ENCODE measurements at places on chromosomes 2 and 18.
A peak's percentile ranks its signal among the peaks of the same experiment; 100 is the strongest.

- peak; percentile 71 for DNase-seq
Measured at GRCh38 chr2:45843136-45843535, 191.7 kb downstream of the PRKCE start.

- no peak for DNase-seq
Measured at GRCh38 chr2:28505361-28505760, 9.5 kb downstream of the PLB1 start.

- no peak for DNase-seq
Measured at GRCh38 chr18:33375829-33376228, 64.7 kb downstream of the CCDC178 start.

- no peak for DNase-seq
Measured at GRCh38 chr2:73925033-73925704, 1.5 kb upstream of the DGUOK start.

- no peak for DNase-seq
Measured at GRCh38 chr18:50614838-50615237, 55.0 kb downstream of the MAPK4 start.

DNA sequence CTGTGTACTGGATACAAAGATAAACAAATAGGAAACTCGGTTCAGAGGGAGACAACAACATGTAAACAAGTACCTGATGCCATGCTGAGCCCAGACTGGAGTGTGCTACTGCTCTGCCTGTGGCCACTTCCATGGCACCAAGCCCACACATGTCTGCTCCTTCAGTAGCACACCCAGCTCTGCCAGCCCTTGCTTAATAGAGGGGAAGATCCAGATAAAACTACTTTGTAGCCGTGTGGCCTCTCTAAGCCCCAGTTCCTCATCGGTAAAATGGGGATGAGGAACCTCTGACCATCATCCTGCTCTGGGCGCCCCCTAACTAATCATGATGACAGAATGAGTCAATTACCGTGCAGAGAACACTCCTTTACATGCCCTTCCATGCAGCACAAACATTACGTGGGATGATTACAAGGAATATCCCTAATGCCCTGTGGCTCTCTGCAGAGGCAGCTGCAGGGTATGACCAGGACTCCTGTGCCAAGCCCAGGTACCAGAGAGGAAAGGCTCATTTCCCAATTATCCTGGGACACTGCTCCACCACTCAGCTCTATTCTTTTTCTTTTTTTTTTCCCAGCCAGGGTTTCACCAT is 34.9 kb downstream of the DNMT3A start:
- DNase-seq, result no peak

DNA sequence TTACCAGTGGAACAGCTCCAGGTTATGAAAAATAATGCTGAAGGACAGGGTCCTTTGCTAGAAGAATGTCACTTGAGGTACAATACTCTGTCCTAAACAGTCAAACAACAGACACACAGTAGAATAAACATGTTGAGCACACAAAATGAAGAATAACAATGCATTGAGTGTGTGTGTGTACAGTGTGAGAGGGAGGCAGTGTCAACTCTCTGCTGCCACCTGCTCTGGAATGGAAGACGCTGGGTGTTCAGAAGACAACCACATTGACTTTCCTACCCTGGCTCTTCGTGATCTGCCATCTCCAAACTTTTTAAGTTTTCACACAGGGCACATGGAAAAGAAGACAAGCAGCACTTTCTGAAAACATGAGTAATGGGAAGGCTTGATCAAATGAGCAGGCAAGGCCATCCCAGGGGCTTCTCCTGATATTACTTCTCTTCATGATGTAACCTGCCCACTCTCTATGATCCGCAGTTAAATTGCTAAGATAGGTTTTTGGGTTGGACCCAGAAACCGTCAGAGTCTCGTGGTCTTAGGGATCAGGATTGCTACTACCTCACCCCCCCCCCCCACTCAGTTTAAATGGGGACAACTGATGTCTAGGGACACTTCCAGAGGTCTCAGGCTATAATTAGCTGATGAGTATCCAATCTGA is 533.2 kb upstream of the TNP1 start:
- no peak for DNase-seq

DNA sequence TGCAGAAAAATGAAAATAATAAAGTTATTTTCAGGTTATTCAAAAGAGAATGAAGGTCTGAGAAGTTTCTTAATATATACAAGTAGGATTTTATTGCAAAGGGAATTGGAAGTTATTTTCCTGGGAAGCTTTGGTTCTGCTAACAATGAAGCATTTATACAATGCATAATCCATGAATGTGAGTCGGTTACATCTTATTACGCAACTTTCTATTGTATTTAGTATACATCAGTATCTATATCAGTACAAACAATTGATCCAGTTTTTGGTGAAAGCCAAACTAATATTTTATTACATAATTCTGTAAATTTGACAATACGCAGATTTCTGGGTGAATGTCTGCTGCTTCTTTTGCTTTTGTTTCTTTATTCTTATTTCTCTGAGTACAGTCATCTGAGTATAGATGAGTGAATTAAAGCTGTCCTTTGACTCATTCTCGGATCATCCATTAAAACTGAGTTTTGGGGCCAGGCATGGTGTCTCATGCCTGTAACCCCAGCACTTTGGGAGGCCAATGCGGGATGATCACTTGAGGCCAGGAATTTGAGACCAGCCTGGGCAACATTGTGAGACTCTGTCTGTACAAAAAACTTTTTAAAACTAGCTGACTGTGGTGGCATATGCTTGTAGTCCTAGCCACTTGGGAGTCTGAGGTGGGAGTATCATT is 108.5 kb downstream of the SOCS6 start:
- no peak for DNase-seq

DNA sequence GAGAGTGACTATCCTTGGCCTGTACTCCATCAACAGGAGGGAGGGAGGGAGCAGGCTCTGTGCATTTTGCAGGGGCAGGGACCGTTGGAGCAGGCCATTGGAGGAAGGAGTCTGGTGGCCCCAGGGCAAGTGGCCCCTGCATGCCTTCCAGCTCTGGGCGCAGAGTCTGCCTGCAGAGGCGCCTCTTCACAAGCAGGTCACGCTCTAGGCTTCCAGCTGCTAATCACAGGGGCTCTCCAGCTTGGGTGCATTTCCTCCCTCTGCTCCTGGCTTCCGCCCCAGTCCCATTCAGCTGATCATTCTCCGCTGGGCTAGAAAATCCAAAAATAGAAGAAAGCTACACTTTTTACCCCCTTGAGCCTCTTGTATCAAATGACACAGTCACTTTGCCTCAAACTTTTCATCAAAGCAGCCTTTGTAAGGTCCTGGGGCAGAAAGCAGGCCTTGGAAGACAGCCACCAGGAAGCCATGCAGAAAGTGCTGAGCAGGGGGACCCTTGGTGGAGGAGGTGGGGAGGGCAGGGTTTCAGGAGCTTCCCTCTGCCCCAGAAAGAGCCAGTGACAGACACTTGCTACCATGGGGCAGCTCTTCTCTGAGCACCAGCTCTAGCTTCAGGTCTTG is 11.3 kb downstream of the TMEM247 start:
- peak; percentile 18 for DNase-seq

GRCh38 chr2:150866431-150866830 is 379.0 kb upstream of the RND3 start:
- no peak for DNase-seq

- no peak for DNase-seq
Measured at GRCh38 chr18:49123431-49123830, 172.7 kb upstream of the SMAD7 start.

DNA sequence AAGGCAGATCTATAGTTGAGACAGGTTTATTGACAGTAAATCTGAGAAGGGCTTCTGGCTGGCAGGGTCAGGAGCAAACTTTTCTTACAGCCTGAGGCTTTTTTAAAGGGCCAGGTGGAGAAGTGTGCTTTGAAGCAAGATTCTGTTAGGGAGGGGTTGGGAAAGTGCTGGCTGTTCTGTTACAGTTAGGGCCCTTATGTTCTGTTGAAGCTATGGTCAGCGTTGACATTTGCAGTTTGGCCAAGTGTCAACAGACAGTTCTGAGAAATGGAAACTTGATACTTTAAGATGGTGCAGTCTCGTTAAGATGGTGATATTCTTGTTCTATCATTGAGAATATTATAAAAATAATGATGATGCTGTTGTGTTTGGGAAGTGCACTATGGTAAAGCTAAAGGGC is 154.2 kb downstream of the RDH14 start:
- no peak for DNase-seq

DNA sequence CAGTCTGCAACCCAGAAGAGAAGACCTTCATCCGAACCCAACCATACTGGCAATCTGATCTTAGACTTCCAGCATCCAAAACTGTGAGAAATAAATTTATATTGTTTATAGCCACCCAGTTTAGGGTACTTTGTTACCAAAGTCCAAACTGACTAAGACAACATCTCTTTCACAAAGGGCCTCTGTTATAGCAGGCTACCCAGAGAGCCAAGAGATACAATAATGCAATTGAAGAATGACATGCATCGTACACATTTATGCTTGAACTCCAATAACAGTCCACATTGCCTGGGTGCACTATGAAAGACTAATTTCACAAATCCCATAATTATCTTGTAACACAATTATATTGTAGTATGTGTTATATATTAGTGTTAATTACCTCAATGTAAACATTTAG is 39.1 kb upstream of the ANKRD44 start:
- no peak for DNase-seq

DNA sequence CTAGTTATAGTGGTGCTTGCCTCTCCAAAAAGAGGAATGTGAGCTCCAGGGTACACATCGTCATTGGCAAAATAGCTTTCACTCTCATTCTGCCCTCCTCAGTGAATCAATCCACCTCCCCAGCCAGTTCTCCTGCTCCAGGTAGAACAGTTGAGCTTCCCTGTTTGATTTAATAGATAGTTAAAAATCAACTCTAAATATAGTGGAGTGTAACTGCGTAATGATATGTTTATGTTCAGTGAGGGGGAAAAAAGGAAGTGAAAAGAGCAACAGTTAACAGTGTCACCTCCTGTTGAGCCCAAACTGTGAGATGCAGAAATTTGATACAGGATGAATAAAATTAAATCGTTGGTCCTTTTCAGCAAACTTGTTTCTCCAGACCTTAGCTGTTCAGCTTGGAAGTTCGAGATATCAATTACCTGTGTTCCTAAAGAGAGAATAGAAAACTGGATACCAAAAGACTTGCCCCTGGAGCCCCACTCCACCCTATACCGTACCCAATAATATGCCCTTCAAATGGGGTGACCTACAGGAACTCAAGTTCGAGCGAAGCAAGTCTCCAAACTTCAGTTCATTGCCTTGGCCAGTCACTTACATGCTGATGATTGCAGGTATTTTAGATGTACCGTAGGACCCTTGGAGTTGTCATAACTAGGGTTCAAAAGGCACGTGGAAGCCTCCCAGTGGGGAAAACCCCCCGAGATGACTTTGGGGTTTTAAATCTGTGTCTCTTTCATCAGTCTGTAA is 708.4 kb downstream of the RNF144A start:
- no peak for DNase-seq

- DNase-seq, result no peak
Measured at GRCh38 chr2:36290306-36290856, 65.2 kb upstream of the CRIM1 start.

GRCh38 chr2:74682501-74682900 is 28.5 kb downstream of the SEMA4F start:
- no peak for DNase-seq

DNA sequence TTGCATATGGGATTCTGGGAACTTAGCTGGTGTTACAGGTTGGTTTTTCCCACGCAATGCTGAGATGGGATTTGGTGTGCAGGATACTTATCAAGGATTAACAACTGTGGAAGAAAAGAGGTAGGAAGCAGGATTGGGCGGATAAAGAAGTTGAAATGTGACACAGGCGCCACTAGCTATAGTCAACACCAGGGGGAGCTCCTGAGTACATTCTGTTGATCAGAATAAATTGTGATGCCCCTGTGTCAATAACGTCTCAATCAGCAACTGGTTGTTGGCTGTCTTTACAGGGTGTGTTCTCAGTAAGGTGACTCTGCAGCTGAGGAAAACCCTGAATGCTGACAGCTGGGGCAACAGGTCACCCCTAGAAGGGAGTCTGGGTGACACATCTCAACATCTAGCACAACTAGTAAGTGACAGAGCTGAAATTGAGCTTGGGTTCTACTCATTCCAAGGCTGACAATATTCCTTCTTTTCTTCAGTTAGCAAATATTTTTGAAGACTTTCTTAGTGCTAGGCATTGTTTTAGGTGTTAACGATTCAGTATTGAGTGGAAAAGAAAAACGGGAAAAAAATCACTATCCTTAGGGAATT is 143.0 kb downstream of the ARL6IP6 start:
- no peak for DNase-seq

GRCh38 chr2:240182476-240182875 is 42.0 kb upstream of the OTOS start:
- DNase-seq, result no peak

DNA sequence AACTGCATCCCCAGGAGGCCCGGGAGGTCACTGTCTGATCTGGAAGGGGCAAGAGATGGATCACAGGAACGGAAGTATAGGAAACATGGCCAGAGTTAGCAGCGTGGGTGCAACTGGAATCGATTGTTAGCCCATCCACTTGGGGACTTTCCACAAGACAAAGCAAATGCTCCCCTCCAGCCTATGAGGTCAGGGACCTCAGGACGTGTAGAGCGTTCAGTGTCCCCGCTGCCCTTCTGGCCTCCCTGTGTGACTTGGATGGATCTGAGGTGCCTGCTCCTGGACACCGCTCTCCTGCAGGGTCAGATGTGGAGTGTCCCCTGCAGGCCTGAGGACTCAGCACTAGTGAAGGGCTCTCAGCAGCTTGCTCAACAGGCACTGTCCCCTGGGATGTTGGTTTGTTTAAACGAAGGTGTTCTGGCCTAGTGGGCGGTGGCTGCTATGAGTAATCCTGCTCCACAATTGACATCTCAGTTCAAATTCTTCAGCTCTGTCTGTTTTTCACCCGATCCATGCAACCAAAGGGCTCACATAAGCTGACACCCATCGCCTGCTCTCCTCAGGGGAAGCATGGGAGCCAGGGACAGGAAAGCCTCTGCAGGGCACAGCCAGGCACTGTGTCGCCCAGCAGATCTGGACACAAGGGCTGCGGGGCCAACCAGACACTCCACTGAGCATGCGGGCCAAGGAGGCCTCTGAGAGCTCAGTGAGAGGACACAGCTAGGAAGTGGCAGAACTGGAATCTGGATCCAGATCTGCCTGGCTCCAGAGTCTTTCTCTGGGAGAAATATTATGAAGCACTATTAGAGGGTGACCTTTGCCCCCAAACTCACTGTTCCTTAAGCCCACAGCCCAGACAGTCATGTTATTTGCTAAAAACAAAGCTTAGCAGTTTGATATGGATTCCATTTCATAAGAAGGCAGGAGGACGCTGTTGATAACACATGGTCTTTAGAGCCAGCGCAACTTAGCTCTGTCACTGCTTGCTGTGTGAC is 78.5 kb downstream of the RHOB start:
- DNase-seq, result peak; percentile 83

- DNase-seq, result no peak
Measured at GRCh38 chr2:50469784-50470183, 562.1 kb downstream of the NRXN1 start.

DNA sequence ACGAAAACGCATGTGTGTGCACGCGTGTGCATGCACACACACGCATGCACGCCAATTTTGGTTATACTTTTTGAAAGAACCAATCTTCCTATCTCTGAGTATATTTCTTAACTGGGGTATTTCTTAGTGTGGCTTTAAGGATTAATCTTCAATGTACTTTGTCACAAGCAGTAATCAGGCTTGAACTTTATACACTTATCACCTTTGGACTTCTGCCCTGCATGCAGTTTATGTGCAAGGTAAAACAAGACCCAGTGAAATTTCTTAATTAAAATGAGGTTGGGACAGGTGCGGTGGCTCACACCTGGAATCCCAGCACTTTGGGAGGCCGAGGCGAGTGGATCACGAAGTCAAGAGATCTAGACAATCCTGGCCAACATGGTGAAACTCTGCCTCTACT is 85.3 kb downstream of the OSBPL6 start:
- no peak for DNase-seq

Measured in stimulated activated naive B cell treated with anti-CD40 and anti-IgM and Interleukin-4, amounts not matched to agents 10 μg/mL and 1 μg/mL and 100 μg/mL, for 72 hours (primary cell).